ENCODE measurements at places on chromosomes 13 and 19. TPM values are rescaled to one million over a fixed set of nuclear protein-coding genes. Genes with fewer than 3 reads are reported as not detected.

The MRI1 gene
- 16.3 TPM for total RNA-seq

The GFY gene
- 0.14 TPM for total RNA-seq

The STXBP2 gene
- total RNA-seq: 38.6 TPM

The PROSER1 gene
- 11.7 TPM for total RNA-seq

The CYP2F1 gene
- not detected for total RNA-seq

The PSPN gene
- 0.69 TPM for total RNA-seq

The SIGLEC7 gene
- not detected for total RNA-seq

The ALDH16A1 gene
- 26.1 TPM for total RNA-seq

The ERICH6B gene
- total RNA-seq: not detected

The ANKRD24 gene
- 0.17 TPM for total RNA-seq

The KIR3DL2 gene
- total RNA-seq: not detected

The ELSPBP1 gene
- total RNA-seq: not detected

The CPB2 gene
- total RNA-seq: not detected

The KLHL26 gene
- total RNA-seq: 1.7 TPM

The CYP4F2 gene
- total RNA-seq: not detected

The ETV2 gene
- 1.2 TPM for total RNA-seq

The MPND gene
- 12.2 TPM for total RNA-seq

The ADGRE3 gene
- total RNA-seq: not detected

The MAB21L1 gene
- total RNA-seq: not detected

The DZIP1 gene
- 14.1 TPM for total RNA-seq

The PLIN5 gene
- total RNA-seq: not detected

The CBARP gene
- total RNA-seq: 2.3 TPM

The DKKL1 gene
- total RNA-seq: 0.80 TPM
